ENCODE measurements at places on chromosomes 1 and 21.

DNA sequence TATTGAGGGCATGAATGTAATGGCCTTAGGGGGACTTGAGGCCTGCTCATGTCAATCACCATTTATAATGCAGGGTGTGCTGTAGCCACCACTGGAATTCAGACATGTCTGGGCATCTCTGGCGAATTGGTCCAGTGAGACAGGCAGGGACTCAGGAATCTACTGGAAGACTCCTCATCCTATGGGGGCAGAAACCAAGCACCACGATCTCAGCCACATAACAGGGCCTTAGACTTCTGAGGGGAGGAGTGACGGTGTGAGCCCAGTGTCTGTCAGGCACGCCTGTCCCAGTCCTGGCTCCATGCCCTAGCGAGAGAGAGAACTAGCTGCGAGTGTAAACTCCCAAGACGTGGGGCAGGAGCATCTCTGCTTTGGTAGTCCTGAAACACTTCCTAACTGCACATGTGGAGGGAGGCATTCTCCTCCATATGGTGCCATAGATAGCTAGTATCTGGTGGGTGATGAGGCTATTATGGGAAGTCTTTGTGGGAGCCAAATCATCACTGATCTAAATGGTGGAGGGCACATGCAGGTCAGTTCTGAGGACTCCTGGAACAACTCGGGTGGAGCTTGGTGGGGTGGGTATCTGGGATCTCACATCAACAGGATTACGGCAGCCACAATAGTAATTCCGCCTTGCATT lies 29.8 kb upstream of the KIAA0040 start:
- DNase-seq = no peak
- H3K27me3 ChIP-seq = no peaks in the 10 kb centered on the region
- no peak overlapping the region for H3K27ac ChIP-seq
- no peak overlapping the region for H3K4me3 ChIP-seq
- H3K36me3 ChIP-seq = no peaks in the 10 kb centered on the region

DNA sequence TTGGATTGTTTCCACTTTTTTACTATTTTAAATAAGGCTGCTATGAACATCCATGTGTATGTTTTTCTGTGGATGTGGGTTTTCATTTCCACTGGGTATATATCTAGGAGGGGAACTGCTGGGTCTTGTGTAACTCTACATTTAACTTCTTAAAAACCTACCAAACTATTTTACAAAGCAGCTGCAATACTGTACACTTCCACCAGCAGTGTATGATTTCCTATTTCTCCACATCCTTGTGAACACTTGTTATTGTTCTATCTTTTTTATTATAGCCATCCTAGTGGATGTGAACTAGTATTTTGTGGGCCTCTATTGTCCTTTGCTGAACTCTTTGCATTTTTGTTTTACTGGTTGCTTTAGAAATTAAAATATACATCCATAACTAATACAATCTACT lies 33.4 kb downstream of the DIPK1A start:
- no peak overlapping the region for H3K4me3 ChIP-seq
- no peaks in the 10 kb centered on the region for H3K36me3 ChIP-seq
- no peak for DNase-seq

DNA sequence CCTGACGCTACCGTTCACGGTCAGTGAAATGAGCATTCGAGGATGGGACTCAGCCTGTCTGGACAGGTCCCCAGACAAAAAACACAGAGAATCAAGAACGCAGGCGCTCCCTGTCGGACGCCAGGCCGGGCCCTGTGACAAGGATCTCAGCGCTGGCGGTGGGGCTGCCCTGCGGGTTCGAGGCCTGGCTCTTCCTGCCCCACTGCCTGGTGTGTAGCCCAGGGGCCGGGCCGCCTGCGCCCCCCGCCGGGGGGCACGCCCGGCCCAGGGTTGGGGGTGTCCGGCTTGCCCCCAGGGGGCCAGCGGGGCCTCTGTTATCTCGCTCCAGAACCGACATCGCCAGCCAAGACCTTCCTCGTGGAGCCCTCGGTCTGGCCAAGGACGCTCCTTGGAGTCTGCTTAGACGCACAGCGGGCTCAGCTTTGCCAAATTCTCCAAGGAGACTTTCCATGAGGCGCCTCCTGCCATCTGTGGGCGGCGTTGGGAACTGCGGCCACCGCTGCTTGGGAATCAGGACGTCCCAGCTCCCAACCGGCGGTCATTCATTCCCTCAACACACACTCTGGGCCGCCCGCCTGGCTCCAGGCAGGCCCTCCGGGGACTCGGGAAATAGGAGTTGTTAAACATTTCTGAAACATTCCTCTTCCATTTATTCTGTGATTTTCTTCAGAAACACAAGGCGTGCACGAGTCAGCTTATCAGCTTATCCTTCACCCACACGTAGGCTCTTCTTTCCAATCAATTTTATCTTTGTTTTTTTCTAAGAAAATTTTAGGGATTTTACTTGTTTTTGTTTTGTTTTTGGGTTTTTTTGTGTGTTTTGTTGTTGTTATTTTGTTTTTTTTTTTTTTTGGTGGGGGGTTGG lies 11.3 kb upstream of the RIPK4 start:
- H3K27me3 ChIP-seq = no peaks in the 10 kb centered on the region
- H3K36me3 ChIP-seq = no peaks in the 10 kb centered on the region
- H3K4me1 ChIP-seq = peaks cover 63% of the 10 kb centered on the region
- peak overlapping the region; percentile 92 for H3K27ac ChIP-seq
- DNase-seq = no peak

DNA sequence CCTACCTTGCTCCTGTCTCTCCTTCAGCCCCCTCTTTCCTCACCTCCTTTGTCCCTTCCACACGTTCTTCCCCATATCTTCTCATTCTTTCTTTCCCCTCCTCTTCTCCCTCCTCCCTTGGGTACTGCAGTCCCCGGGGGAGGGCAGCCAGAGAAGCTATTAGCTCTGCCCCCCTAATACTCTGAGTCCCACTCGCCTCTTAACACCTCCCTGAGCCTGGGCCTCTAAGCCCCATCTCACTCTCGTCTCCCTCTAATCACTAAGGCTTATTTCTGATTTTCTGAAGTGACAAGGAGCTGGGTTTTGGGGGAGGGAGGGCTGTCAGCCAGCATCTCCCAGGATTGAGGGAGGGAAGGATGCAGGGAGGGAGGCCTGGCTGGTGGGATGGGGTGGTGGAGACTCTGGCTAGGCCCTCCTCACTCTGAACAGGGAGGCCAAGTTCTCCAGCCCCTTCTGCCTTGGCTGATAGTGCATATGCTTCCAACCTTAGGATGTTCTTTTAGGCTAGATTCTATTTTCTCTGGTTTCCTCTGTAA lies 25.6 kb upstream of the DMBX1 start:
- no peak for DNase-seq
- H3K4me3 ChIP-seq = no peak overlapping the region
- peaks cover 15% of the 10 kb centered on the region for H3K4me1 ChIP-seq
- no peaks in the 10 kb centered on the region for H3K36me3 ChIP-seq
- H3K27me3 ChIP-seq = no peaks in the 10 kb centered on the region

GRCh38 chr1:60428127-60428526 lies 354.6 kb upstream of the C1orf87 start:
- H3K27ac ChIP-seq = peak overlapping the region; percentile 16
- no peak overlapping the region for H3K4me3 ChIP-seq
- no peaks in the 10 kb centered on the region for H3K4me1 ChIP-seq
- H3K36me3 ChIP-seq = no peaks in the 10 kb centered on the region
- DNase-seq = no peak
- H3K27me3 ChIP-seq = no peaks in the 10 kb centered on the region
